ENCODE measurements at places on chromosomes 4 and X.

DNA sequence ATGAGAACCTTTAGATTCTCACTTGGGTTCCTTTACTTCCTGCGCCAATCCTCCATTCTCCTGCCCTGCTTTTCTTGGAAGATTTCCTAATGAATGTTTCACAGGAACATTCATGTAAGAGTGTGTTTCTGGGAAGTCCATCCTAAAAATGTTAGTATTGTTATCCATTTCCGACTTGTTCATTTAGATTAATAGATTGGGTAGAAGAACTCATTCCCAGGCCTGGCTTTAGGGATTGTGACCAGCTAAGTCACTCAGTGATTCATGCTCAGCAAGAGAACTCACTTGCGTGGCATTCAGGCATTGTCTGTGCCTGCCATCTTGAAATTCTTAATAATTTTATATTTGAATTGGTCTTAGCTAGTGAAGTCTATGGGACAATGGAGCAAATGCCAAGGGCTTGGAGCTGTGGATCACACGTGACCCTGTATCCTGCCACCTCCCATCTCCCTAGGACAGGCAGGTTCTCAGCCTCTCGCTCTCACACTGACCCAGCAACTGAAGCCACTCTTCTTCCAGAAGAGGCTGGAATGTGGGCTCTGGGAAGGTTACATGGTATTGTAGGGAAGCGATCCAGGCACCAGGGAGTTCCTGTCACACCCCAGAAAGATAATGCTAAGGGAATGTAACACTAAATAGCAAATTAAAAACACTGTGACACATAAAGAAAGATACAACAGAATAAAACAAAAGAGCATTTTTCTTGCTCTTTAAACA, 562.1 kb downstream of the TMA16 start:
- ATAC-seq = no peak

- no peak for ATAC-seq
Observed at GRCh38 chrX:123983240-123983639, 21.7 kb downstream of the STAG2 start.

- ATAC-seq = no peak
Observed at GRCh38 chr4:42720533-42720932, 63.6 kb upstream of the ATP8A1 start.

DNA sequence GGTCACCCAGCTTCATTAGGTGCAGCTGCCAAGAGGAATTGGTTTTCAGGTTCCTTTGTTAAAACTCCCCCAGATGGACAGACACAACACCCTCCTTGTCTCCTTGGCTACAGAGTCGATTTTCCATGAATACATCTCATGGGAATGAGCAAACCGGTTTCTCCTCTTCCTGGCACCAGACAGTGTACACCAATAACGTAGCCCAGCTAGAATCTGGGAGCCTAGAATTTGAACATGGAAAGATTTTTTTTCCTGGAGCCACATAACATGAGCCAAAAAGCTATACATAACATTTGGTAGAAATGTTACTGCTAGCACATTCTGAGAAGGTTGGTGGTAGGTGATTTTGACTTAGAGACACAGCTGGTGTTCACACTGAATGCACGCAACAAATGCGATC, 62.9 kb upstream of the SLC34A2 start:
- no peak for ATAC-seq

DNA sequence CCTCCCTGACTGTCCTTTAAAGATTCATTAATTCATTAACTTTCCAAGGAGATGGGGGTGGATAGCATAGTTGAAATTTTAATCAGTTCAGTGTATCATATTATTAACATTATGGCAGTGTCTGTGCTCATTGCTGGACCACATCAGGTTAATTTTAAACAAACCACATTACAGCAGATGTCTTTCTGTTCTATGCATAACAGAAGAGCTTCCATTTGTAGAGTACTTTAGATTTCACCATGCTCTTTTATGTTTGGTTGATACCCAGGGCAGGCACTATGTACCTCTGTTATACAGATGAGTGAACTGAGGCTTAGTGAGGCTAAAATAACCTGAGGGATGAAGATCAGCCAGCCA, 41.1 kb downstream of the AFF2 start:
- no peak for ATAC-seq

GRCh38 chr4:158948071-158948470, 154.8 kb upstream of the RAPGEF2 start:
- no peak for ATAC-seq

DNA sequence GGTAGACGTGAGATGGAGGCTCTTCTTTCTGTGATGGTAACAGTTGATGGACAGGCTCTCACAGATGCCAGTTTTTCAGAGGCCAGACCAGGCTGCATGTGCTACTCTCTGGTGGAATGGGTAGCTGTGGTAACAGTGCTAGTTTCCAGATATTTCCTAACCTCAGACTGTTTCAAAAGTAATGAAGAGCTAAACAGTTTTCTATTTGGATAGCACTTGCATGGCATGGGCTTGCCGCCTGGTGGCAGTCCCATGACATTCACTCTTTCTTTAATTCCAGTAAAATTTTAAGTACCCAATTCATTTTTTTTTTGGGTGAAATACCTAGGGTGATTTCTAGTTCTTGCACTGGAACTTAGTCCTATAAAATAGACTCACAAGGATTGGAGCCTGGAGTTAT, 220.2 kb upstream of the MAD2L1 start:
- ATAC-seq = no peak

GRCh38 chrX:132094164-132094563, 33.7 kb downstream of the FRMD7 start:
- no peak for ATAC-seq

GRCh38 chr4:13704035-13704434, 76.5 kb upstream of the BOD1L1 start:
- ATAC-seq = no peak

DNA sequence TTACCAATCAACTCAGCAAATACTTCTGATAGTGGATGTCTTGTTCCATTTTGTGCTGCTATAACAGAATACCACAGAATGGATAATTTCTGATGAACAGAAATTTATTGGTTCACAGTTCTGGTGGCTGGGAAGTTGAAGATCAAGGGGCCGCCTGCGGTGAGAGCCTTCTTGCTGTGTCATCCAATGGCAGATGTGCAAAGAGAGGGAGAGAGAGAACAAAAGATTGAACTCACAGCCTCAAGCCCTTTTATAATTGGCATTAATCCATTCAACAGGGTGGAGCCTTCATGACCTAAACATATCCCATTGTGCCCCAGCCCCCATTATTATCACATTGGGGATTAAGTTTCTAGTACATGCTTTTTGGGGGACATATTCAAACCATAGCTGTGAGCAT, 86.1 kb downstream of the ADGRG4 start:
- ATAC-seq = no peak

DNA sequence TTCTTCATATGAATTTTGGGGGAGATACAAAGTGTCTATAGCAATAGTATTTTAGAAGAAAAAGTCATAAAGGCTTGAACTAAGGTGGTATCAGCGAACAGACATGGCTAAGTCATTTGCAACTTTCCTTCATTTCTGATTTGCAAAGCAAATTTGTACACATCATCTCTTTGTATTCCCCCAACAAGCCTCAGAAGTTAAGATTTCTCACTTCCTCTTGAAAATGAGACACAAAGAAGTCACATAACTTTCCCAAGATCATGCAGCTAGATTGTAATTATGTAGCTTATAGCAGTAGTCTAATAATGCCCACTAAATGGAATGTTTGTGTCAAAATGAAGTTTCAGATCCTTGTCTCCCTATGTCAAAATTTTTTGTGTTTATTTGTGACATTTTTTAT, 709.8 kb upstream of the HS3ST1 start:
- no peak for ATAC-seq

DNA sequence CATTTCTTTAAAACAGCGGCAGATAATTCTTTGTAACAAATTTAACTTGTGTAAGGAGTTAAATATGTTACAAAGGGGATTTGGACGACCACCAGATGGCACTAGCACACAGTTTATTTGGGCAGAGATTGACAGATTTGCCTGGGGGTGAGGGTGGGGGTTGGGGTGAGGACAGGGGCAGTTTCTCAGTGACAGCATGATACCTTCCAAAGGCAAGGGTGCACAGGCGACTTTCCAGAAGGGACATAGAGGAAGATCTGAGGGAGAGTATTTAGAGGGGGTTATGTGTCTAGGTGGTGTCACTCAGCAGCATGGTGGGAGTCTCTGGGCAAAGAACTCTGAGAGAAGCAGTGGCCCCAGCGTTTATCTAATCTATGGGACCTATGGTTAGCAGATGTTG, 9.6 kb upstream of the TMA16 start:
- ATAC-seq = peak; percentile 85

DNA sequence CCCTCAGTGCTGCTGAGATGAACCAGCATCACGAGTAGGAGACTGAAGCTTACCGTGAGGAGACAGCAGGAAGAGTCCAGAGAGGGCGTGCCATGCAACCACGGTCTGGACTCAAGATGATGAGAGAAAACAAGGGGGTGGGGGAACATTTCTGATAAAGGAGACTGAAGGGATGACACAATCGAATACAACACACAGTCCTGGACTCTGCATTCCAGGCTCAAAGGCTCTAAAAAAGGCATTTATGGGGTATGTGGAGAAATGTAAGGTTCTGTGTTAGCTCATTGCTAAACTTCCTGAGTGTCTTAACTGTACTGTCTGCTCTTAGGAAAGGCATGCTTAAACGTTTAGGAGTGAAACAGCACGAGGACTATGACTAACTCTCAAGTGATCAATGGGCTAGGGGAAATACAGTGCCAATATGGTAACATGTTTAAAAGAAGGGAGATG, 20.6 kb upstream of the IRAK1 start:
- peak; percentile 52 for ATAC-seq

DNA sequence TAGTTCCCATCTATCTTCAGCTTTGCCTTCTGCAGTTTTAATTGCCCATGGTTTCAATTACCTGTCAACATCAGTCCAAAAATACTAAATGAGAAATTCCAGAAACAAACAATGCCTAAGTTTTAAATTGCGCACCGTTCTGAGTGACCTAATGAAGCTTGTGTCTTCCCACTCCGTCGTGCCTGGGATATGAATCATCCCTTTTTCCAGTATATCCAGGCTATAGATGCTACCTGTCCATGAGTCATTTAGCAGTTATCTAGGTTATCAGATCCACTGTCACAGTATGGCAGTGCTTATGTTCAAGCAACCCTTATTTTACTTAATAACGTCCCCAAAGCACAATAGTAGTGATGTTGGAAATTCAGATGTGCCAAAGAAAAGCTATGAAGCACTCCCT, 363.6 kb upstream of the FAM241A start:
- ATAC-seq = no peak

- no peak for ATAC-seq
Observed at GRCh38 chr4:15577508-15577907, 77.6 kb downstream of the FBXL5 start.

Measured in SK-N-SH treated with all-trans-retinoic acid at 6 μM for 48 hours (cell line).